ENCODE measurements at places on chromosomes 1 and 21. TPM values are rescaled to one million over a fixed set of nuclear protein-coding genes. Genes with fewer than 3 reads are reported as not detected.

GRCh38 chr1:116832308-116832931, 77.3 kb upstream of the PTGFRN start:
- no peak for DNase-seq

- no peak for DNase-seq
Observed at GRCh38 chr1:226355669-226356551, 46.9 kb upstream of the LIN9 start.

DNA sequence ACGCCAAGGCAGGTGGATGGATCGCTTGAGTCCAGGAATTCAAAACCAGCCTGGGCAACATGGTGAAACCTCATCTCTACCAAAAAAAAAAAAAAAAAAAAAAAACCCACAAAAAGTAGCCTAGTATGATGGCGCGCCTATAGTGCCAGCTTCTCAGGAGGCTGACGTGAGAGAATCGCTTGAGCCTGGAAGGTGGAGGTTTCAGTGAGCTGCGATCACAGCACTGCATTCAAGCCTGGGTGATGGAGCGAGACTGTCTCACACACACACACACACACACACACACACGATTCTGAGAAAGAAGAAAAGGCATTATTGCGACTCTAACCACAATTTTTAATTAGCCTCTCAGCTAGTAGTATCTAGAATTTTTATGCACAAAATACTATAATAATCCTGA, 86.5 kb downstream of the RASAL2 start:
- no peak for DNase-seq

GRCh38 chr1:65751961-65752360, 40.7 kb upstream of the PDE4B start:
- peak; percentile 13 for DNase-seq

LDLRAD1 gene
- total RNA-seq, result not detected

PRDM16 gene
- total RNA-seq, result 0.29 TPM

NEGR1 gene
- 2.3 TPM for total RNA-seq

MIXL1 gene
- not detected for total RNA-seq
